ENCODE measurements at places on chromosomes 11 and 22.

DNA sequence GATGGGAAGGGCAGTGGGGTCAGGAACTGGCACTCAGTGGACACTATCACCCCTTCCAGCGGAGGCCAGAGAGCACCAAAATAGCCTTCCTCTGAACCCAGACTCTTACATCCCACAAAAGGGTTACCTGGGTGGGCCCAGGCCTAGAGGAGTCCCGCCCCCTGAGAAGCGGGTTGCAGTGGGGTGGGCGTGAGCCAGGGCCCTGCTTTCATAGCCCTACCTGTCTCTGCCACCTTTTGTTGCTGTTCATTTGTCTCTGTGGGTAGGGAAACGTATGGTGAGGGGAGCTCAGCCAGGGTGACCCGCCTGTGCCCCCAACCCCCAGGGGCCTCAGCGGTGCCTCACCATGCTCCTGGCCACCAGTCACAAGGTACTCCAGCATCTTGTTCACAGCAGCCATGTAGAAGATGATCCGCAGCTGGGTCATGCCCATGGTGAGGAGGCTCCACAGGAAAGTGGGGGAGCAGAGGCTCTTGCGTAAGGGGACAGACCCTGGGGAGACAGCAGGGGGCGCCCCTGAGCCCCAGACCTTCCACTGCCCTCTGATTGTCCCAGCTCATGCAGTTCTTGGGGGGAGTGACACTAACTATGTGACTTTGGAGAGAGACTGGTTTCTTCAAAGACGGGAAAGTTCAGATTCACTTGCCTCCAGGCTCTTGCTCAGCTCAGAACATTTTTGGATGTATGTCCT, 24.0 kb downstream of the SLC43A1 start:
- no peaks in the 10 kb centered on the region for H3K4me1 ChIP-seq
- DNase-seq, result no peak
- no peak overlapping the region for H3K27ac ChIP-seq
- H3K36me3 ChIP-seq, result no peaks in the 10 kb centered on the region

GRCh38 chr11:124837491-124837856, 27.8 kb upstream of the ROBO3 start:
- peaks cover 4% of the 10 kb centered on the region for H3K4me1 ChIP-seq
- H3K4me3 ChIP-seq, result no peak overlapping the region

- no peak overlapping the region for H3K27ac ChIP-seq
- DNase-seq, result peak; percentile 91
- peaks cover 76% of the 10 kb centered on the region for H3K36me3 ChIP-seq
- peaks cover 14% of the 10 kb centered on the region for H3K4me1 ChIP-seq
Measured at GRCh38 chr22:23822101-23822671, 16.6 kb downstream of the DERL3 start.

- no peak overlapping the region for H3K27ac ChIP-seq
- no peaks in the 10 kb centered on the region for H3K27me3 ChIP-seq
- H3K4me3 ChIP-seq, result no peak overlapping the region
- H3K4me1 ChIP-seq, result peaks cover 13% of the 10 kb centered on the region
- peak; percentile 84 for DNase-seq
- H3K36me3 ChIP-seq, result no peaks in the 10 kb centered on the region
Measured at GRCh38 chr11:12071574-12071973, 38.8 kb upstream of the MICAL2 start.

DNA sequence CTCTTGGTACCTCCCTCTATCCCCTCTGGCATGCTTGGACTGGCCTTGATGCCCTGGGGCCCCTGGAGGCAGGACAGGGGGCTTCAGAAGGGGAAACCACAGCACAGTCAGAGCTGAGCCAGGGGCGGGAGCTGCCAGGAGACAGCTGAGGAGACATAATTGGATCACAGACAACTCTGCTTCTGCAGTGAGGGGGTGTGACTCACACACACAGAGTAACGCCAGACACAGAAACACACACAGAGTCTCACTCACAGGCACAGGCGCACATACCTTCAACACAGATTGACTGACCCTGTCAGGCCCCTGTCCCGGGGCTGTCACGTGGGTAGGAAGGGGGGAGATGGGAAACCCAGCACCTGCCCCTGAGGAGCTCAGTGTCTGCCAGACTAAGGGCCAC, 20.6 kb downstream of the STARD10 start:
- peaks cover 5% of the 10 kb centered on the region for H3K36me3 ChIP-seq
- DNase-seq, result peak; percentile 48
- H3K4me3 ChIP-seq, result no peak overlapping the region
- H3K27ac ChIP-seq, result peak overlapping the region; percentile 16
- H3K4me1 ChIP-seq, result peaks cover 64% of the 10 kb centered on the region
- no peaks in the 10 kb centered on the region for H3K27me3 ChIP-seq

GRCh38 chr11:125797641-125798040, 9.7 kb downstream of the PATE3 start:
- H3K36me3 ChIP-seq, result no peaks in the 10 kb centered on the region
- DNase-seq, result no peak
- no peak overlapping the region for H3K27ac ChIP-seq
- no peaks in the 10 kb centered on the region for H3K4me1 ChIP-seq
- H3K27me3 ChIP-seq, result no peaks in the 10 kb centered on the region

- no peak overlapping the region for H3K4me3 ChIP-seq
- H3K36me3 ChIP-seq, result no peaks in the 10 kb centered on the region
- H3K4me1 ChIP-seq, result peaks cover 4% of the 10 kb centered on the region
- H3K27me3 ChIP-seq, result no peaks in the 10 kb centered on the region
- peak; percentile 73 for DNase-seq
Measured at GRCh38 chr22:31313366-31314147, 21.3 kb upstream of the PIK3IP1 start.

DNA sequence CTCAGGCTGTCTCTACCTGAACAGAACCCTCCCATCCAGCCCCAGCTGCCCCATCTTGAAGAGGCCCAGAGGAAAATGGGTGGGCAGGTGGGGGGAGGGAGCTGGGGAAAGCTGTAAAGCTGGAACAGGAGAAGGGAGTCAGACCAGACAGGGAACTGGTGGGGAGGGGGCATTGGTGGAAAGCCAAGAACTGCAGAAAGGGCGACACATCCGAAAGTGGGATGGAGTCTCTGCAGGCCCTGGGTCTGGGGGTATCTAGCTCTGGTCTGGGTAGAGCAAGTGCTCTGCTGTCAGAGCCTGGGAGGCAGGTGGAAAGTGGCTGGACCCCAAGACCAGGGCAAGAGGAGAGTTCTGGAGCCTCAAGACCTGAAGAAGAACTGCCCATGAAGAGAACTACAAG, 7.7 kb downstream of the TMPRSS13 start:
- H3K4me3 ChIP-seq, result no peak overlapping the region
- no peaks in the 10 kb centered on the region for H3K36me3 ChIP-seq
- H3K27ac ChIP-seq, result no peak overlapping the region

- H3K36me3 ChIP-seq, result no peaks in the 10 kb centered on the region
- H3K4me3 ChIP-seq, result no peak overlapping the region
- no peaks in the 10 kb centered on the region for H3K27me3 ChIP-seq
- no peak for DNase-seq
- peaks cover 5% of the 10 kb centered on the region for H3K4me1 ChIP-seq
- H3K27ac ChIP-seq, result no peak overlapping the region
Measured at GRCh38 chr11:119832202-119832935, 103.4 kb upstream of the NECTIN1 start.
